ENCODE measurements at places on chromosomes 1 and 21.
A peak's percentile ranks its signal among the peaks of the same experiment; 100 is the strongest.

DNA sequence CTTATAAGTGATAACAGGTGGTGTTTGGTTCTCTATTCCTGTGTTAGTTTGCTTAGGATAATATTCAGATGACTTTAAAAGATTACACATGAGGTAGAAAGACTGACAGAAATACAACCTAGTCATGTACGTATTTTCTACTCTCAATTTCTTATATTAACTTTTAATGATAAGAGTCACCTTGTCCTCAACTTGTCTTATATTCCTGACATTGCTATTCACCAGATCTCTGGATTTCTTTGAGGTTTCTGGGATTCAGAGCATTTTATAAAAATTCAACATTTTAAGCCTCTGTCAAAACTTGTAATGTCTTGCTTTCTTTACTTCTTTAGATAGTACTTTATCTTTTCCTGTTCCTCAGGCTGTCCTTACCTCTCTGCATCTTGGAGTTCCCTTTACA lies 234.2 kb downstream of the TBX15 start:
- no peak for DNase-seq

DNA sequence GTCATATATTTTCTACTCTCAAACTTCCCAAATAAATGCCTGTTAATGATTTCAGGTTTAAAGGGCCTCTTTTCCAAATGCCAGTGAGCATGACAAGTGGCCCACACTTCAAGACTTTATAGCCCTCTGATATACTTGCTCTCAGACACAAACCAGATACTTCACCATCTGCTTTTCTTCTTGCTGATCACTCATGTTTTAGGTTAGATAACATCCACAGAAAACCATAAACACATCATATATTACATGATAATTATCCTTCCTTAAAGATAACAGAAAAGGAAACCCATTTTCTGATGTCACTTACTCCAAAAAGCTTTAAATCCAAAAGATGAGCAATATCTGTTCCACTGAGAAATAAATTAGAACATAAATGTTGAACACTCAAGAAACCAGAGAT lies 723.5 kb downstream of the LTN1 start:
- no peak for DNase-seq

GRCh38 chr1:233988963-233989696 lies 84.7 kb downstream of the SLC35F3 start:
- DNase-seq: no peak

DNA sequence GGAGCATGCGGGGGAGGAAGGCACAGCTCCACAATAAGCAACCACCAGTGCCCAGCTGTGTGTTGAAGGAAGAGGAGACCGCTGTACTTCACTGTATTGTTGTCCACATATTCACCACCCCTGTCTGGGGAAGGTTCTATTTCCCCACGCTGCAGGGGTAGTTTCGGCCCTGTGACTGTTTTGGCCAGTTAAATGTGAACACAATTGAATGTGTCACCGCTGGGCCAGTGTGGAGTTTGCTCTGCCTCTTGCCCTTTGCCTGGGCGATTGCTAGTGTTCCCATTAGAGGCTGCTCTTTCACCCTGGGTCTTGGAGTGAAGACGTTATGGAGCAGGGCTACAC lies 32.6 kb downstream of the UBE4B start:
- DNase-seq: no peak

DNA sequence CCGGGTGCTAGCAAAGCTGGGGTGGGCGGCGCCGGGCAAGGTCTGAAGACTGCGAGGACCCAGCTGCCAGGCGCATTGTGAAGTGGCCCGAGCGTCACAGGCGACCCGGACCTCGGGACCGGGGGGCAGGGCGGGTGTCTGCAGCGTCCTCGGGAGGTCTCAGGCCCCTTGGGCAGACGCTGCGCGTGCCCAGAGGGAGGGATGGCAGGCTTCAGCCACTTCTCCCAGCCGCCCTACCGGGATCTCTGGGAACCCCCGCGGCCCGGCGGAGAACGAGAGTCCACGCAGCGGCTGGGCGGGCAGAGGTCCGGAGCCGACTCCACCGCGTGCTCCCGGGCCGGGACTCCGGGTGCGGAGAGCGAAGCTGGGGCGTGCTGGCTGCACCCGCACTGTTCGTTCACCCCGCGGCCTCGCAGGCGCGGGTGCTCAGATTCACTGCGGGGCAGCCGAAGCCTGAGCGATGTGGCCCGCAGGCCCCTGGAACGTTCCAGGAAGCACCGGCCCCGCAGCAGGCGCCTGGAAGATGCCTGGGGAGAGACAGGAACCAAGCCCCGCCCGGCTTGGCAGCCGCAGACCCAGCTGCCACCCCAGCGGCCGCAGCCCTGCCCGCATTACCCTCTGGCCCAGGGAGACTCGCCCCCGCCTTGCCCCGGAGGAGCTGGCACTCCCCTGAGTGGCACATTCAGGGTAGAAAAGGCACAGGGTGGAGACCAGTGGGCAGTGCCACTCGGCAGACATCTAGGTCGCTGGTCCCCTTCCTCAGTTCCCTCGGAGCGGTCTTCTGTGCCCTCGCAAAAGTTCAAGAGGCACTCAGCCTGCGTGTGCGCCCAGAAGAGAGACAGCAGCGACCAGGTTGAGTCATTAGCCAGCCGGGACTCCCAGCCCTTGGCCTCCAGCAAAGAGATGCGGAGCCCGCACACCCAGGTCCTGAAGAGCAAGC lies at the start of gene CCDC185:
Gene CCDC185, plus strand, starts transcription at position 141 of the 940 bp plus-strand sequence. Its CDS starts 61 bp downstream, at position 202.
- no peak for DNase-seq

GRCh38 chr21:27206368-27206982 lies 239.6 kb upstream of the ADAMTS5 start:
- no peak for DNase-seq

DNA sequence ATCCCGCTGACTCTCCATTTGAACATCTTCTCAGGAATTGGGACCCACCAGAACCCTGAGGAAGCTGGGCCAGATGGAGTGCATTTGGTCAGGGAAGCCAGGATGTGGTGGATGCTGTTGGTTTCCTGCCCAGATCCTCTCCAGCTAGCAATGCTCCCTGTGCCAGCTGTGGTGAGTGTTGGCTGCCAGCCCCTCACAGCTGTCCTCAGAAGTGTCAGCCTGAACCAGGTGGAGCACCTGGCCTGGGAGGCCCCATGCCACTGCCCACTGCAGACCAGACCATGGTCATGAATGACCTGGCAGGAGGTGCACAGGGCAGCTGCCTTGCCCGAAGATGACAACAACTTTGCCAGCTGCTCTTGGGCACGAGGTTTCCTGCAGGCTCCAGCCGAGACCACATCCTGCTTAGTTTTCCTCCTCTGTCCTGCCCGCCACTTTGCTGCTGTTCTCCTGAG lies 54.4 kb downstream of the PRSS38 start:
- DNase-seq: no peak

DNA sequence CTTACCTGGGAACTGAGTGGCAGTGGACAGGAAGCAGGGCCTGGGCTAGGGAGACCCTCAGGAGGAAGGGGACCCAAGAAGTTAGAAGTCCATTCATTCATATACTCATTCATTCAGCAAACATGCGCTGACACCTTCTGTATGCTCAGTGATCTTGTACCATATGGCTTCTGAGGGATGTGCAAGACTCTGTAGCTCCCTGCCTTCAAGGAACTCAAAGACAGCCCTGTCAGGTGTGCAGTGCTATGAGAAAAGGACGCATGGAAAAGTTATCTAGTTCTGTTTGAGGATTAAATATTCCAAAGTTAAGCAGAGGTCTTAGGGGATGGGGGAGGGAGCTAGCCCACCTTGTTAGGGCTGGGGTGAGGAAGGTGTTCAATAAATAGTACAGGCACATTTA lies 12.5 kb downstream of the DMAP1 start:
- no peak for DNase-seq

GRCh38 chr1:42168391-42168670 lies 3.8 kb upstream of the GUCA2A start:
- DNase-seq: no peak

GRCh38 chr1:24657781-24658180 lies 14.7 kb downstream of the SRRM1 start:
- no peak for DNase-seq

- DNase-seq: no peak
Measured at GRCh38 chr1:92476071-92476631, 10.6 kb downstream of the GFI1 start.

DNA sequence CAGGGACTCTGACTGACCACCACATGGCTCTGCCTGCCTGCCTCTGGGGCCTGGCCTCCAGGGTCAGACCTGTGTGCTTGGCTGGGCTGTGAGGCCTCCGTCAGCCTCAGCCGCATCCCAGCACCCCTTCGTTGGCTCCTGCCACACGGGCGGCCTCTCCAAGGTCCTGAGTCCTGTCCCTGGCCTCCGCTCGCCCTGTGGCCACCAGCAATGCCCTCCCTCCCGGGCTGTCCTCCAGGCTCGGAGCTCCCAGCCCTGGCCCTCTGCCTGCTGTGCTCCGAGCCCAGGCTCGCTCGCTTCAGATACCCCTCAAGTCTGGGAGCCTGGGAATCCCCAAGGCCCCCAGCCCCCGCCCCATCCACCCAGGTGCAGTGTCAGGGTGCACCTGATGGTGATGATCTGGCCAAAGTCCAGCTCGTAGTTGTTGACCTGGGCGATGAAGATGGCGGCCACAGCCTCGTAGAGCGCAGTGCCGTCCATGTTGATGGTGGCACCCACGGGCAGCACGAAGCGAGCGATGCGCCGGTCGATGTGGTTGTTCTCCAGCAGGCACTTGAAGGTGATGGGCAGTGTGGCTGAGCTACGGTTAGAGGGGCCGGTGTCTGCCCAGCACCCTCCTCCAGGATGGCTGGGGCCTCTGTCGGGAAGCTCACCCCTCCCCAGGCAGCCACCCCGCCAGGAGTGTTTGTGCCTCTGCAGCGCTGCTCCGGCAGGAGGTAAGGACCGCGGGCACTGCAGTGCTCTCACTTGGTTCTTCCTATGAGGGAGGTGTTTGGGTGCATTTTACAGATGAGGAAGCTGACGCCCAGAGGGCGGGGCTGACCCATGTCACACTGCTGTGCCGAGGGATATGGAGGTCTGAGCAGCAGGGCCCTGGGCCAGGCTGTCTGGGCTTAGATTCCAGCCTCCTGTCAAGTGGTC lies 28.5 kb downstream of the PODN start:
- DNase-seq: no peak

GRCh38 chr1:246293366-246294121 lies 213.5 kb downstream of the SMYD3 start:
- DNase-seq: no peak

GRCh38 chr1:100896481-100896982 lies 642 bp downstream of the SLC30A7 start:
- DNase-seq: peak; percentile 12

DNA sequence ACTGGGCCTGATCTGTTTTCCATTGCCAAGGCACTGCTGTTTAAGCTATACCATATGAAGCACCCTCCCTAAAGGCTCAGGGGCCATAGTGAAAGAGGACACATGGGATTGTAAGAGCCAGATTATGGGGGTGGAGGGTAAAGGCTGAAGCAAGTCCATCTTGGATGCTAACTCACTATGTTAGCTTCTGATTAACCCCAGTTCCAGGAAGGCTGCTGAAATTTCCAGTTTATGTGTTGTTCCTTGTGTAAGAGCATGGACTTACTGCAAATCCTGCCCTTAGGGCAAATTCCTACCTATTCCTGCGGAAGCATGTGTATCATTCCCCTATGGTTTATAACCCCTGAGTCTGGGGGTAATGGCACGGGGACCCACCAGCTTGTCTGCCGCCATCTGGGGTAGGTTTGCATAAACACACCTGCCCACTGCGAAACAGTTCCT lies 91.8 kb upstream of the SERBP1 start:
- DNase-seq: no peak

DNA sequence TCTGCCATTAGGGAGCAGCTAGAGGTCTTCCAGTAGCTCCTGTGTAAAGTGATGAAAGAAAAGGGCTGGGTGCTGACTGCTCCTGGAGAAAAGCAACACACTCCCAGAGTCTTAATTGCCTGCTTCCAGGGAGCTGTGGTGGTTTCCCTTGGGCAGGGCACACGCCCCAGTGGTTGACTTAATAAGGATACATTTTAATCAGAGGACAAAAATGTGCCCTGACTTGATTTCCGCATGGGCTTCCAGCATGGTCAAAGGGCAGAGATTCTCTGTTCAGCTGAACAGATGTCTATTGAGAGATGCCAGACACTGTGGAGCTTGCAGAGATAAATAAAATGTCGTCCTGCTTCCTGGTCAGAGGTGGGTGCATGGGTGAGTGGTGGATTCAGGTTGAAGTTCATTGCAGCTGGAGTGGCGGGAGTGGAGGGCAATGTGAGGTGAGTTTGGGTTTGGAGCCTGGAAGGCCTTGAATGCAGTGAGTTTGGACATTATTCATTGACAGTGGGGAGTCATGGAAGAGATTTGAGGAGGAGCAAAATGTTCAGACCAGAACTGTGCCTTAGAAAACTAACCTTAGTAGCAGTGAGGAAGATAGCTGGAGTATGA lies 16.0 kb downstream of the QSOX1 start:
- no peak for DNase-seq

GRCh38 chr21:44444286-44444931 lies 10.9 kb upstream of the LRRC3 start:
- DNase-seq: no peak

GRCh38 chr1:16385659-16386453 lies 18.8 kb downstream of the SZRD1 start:
- DNase-seq: no peak

GRCh38 chr1:205515781-205516253 lies 11.3 kb downstream of the CDK18 start:
- DNase-seq: no peak

DNA sequence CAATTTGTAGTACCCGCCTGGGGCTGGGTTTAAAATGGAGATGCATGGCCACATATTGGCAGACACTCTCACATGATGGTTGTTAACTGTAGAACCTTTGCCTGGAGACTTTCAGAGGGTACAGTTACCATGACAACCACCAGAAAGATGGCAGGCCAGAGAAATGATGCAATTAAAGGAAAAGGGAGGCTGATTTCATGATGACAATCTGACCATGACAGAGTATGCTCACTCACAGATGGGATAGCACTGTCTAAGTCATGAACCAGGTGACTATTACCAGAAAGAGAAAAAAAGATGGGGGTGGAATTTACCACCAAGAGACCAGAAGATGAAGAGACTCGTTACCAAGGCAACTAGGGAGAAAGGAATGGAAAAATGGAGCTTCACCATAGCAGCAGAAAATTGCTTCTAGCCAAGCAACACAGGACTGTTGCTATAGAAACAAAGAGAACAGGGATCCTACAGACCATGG lies 3.5 kb upstream of the TRIT1 start:
- DNase-seq: no peak

GRCh38 chr1:19037659-19038058 lies 81.2 kb upstream of the IFFO2 start:
- DNase-seq: no peak

- no peak for DNase-seq
Measured at GRCh38 chr1:148318123-148318903, 164.8 kb downstream of the PPIAL4G start.
